ENCODE measurements at places on chromosomes 11 and 22. TPM values are rescaled to one million over a fixed set of nuclear protein-coding genes. Genes with fewer than 3 reads are reported as not detected.

DNA sequence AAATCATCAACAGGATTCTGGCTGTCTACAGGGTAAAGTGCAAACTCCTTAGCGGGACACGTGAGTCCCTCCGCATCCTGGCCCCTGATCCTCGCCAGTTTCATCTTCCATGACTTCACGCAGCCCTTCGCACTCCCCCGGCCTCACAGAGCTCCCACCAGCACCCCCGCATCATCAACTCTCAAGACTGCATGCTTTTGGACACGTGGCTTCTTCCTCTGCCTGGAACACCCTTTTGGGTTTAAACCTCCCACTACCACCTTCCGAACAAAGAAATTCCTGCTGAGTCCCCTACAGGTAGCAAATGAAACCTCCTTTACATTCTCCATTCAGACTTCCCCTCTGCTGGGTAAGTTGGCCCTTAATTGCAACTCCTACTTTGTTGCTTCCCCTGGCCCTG is 12.6 kb upstream of the EIF3M start:
- no peak for DNase-seq

SUSD2 gene
- total RNA-seq = 4.2 TPM

DEUP1 gene
- total RNA-seq = not detected

GRCh38 chr22:46969961-46970360 is 207.5 kb downstream of the TBC1D22A start:
- no peak for DNase-seq

OR52N4 gene
- total RNA-seq = not detected

DNA sequence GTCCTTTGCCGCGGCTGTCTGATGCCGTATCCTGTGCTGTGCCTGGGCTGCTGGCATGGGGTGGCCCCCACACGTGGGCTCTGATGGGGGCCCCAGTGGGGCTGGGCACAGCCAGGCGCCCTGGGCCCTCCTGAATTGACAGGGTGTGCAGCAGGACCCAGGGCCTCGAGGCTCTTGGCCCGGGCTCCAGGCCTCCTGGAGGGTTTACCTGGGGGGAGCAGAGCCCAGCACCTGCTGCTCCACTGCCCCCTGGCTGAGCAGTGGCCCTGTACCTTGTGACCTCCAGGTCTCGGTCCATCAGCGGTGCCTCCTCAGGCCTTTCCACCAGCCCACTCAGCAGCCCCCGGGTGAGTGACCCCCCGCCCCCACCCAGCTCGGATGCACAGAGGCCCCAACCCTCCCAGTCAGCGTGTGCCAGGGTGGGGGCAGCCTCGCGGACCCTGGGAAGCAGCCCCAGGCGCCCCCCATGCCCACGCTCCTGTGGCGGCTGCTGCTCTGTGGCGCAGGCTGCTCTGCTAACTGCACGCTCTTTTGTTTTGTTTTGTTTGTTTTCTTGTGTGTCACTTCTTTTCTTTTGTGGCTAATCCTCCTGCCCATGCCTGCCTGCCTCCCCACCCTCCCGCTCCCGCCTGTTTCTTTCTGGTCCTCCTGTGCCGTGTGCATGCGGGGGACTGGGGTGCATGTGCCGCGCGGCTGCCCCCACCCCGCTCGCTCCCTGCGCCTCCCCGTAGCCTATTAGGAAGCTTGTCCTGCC is 36.9 kb downstream of the MOB2 start:
- DNase-seq = no peak

All from osteocyte (in vitro differentiated cells).